Right lobe of liver (tissue), 6 donors: ENCODE measurements at places on chromosomes 4 and X. TPM values are rescaled to one million over a fixed set of nuclear protein-coding genes. Genes with fewer than 3 reads are reported as not detected.
A peak's percentile ranks its signal among the peaks of the same experiment; 100 is the strongest.

Gene KIT
- 0.43 TPM for total RNA-seq

Gene SSX2B
- total RNA-seq, result not detected

Gene SYP
- 0.39 TPM for total RNA-seq

Gene PSMD10
- 16.3 TPM for total RNA-seq

Gene MAGEB2
- not detected for total RNA-seq

Gene PLAC8
- 12.6 TPM for total RNA-seq

Gene TMEM33
- 73.1 TPM for total RNA-seq

Gene NDST3
- 1.0 TPM for total RNA-seq

Gene FOXP3
- 0.34 TPM for total RNA-seq

Gene PAGE2
- not detected for total RNA-seq

Gene PUDP
- total RNA-seq, result 11.9 TPM

Gene ENPEP
- 17.1 TPM for total RNA-seq

Gene MAP3K15
- total RNA-seq, result not detected

Gene ATOH1
- total RNA-seq, result not detected

Gene MSX1
- total RNA-seq, result 0.61 TPM

Gene XAGE1A
- not detected for total RNA-seq

GRCh38 chr4:40923316-40924095 lies 173.8 kb downstream of the NSUN7 start:
- DNase-seq, result no peak
- H3K36me3 ChIP-seq, result no peaks in the 10 kb centered on the region
- H3K4me1 ChIP-seq, result peaks cover 3% of the 10 kb centered on the region
- no peaks in the 10 kb centered on the region for H3K27me3 ChIP-seq
- no peak overlapping the region for H3K4me3 ChIP-seq

DNA sequence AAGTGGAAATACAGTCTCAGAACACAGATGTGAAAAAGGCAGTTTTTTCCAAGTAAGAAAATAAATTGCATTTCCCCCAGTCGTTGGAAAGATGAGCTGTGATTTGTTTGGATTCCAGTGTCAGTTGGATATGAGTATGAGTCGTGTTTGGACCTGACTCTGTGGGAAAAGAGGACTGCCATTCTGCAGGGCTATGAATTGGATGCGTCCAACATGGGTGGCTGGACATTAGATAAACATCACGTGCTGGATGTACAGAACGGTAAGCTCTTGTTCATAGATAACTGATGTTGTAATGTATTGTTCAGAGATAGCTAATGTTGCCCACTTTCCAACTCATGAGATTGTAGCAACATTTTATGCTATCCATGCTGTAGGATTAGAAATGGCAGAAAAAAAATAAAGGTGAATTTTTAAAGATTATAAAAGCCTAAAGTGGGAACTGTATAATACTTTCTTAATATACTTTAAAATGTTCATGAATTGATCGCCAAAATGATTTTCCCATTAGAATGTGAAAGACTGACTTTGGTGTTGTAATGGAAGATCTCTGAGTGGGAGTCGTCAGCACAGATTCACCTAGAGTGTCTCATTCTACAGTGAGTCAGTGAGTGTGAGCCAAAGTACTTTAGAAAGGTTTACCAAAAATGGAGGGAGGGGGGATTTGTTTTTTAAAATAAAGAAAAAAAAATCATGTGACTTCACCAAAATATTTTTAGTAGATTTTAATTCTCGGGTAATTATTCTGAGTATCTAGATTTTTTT lies 178.7 kb downstream of the DCTD start:
- H3K4me3 ChIP-seq, result no peak overlapping the region
- no peaks in the 10 kb centered on the region for H3K27me3 ChIP-seq
- no peaks in the 10 kb centered on the region for H3K4me1 ChIP-seq
- DNase-seq, result no peak

DNA sequence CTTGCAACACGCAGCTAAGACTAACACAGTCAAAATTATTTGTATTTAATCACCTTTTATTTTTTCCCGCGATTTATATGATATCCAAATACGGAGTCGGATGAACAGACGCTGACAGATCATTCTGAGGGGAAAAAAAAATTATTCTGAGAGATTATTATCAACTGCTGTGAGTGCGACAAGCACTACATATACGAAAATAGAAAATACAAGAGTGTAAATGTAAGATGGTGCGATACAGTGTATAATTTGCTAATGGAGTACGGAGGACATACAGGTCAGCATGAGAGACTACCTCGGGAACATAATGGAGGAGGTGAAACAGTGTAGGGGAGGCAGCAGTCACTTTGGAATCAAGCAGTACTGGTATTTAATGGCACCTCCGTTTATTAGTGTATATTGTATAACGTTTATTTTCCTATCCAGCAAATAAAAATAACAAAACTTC lies 2.8 kb upstream of the LIN54 start:
- H3K4me1 ChIP-seq, result no peaks in the 10 kb centered on the region
- no peak for DNase-seq
- H3K4me3 ChIP-seq, result peak overlapping the region; percentile 85
- H3K36me3 ChIP-seq, result no peaks in the 10 kb centered on the region
- H3K27me3 ChIP-seq, result no peaks in the 10 kb centered on the region

GRCh38 chrX:138756234-138756633 lies 44.7 kb upstream of the FGF13 start:
- no peaks in the 10 kb centered on the region for H3K36me3 ChIP-seq
- H3K4me3 ChIP-seq, result no peak overlapping the region
- H3K27me3 ChIP-seq, result peaks cover 6% of the 10 kb centered on the region
- no peak for DNase-seq
- no peak overlapping the region for H3K27ac ChIP-seq

GRCh38 chr4:5751666-5752375 lies 40.8 kb downstream of the EVC start:
- H3K4me1 ChIP-seq, result no peaks in the 10 kb centered on the region
- no peaks in the 10 kb centered on the region for H3K27me3 ChIP-seq
- no peaks in the 10 kb centered on the region for H3K36me3 ChIP-seq
- no peak for DNase-seq
- no peak overlapping the region for H3K27ac ChIP-seq

GRCh38 chrX:118251271-118251670 lies 94.6 kb upstream of the WDR44 start:
- H3K27ac ChIP-seq, result no peak overlapping the region
- H3K27me3 ChIP-seq, result no peaks in the 10 kb centered on the region
- no peak for DNase-seq
- no peaks in the 10 kb centered on the region for H3K4me1 ChIP-seq

DNA sequence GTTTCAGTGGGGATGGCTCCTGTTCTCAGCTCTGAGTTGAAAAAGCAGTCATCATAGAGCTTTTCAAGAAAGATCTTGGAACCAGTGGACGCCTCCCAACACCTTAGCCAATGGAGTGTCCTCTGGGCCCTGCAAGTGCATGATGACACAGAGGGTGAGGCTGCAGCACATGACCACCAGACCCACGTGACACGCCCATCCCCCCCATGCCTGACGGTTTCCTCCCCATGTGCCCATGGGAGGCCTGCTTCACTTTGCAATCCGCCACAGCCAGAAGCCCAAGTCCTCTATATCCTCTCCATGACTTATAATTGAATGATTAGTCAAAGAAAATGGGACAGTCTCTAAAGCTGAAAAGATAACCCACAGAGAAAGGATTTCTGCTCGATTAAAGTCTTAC lies 187.0 kb downstream of the AFAP1 start:
- no peaks in the 10 kb centered on the region for H3K4me1 ChIP-seq
- no peaks in the 10 kb centered on the region for H3K27me3 ChIP-seq
- no peaks in the 10 kb centered on the region for H3K36me3 ChIP-seq
- DNase-seq, result no peak

- no peak for DNase-seq
- no peak overlapping the region for H3K4me3 ChIP-seq
- H3K4me1 ChIP-seq, result no peaks in the 10 kb centered on the region
- no peaks in the 10 kb centered on the region for H3K36me3 ChIP-seq
- no peak overlapping the region for H3K27ac ChIP-seq
These were observed 46.8 kb downstream of the CC2D2A start for GRCh38 chr4:15516494-15516893.

- no peaks in the 10 kb centered on the region for H3K4me1 ChIP-seq
- no peak for DNase-seq
- no peaks in the 10 kb centered on the region for H3K27me3 ChIP-seq
These were observed 37.9 kb downstream of the ACOX3 start for GRCh38 chr4:8402640-8403039.

DNA sequence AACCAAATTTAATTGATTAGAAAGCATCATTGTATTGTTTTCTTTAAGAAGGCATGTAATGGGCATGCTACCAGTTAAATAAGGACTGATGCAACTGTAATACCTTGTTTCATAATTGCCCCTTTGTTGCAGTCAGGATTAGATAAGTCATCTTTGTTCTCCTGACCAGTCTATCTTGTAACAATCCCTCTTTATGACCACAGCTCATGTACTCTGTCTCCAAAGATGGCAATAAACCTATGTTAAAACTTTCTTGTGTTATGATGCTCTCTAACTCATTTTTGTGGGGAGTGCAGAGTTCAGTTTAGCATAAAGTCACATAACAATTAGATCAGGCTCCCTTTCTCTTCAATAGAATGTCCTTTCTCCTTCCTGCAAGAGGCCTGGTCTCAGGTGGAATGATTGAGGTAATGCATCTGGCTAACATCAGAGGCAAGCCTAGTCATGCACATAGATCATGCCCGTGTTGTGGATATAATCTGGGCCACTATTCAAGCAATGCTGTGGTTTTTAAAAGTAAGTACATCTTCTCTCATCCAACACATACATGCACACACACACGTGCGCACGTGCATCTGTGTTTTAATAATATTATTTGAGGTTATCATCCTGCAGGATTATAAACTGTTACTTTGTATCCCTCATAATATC lies 45.6 kb downstream of the TMEM154 start:
- no peaks in the 10 kb centered on the region for H3K4me1 ChIP-seq
- no peaks in the 10 kb centered on the region for H3K36me3 ChIP-seq
- H3K27ac ChIP-seq, result no peak overlapping the region
- DNase-seq, result no peak

DNA sequence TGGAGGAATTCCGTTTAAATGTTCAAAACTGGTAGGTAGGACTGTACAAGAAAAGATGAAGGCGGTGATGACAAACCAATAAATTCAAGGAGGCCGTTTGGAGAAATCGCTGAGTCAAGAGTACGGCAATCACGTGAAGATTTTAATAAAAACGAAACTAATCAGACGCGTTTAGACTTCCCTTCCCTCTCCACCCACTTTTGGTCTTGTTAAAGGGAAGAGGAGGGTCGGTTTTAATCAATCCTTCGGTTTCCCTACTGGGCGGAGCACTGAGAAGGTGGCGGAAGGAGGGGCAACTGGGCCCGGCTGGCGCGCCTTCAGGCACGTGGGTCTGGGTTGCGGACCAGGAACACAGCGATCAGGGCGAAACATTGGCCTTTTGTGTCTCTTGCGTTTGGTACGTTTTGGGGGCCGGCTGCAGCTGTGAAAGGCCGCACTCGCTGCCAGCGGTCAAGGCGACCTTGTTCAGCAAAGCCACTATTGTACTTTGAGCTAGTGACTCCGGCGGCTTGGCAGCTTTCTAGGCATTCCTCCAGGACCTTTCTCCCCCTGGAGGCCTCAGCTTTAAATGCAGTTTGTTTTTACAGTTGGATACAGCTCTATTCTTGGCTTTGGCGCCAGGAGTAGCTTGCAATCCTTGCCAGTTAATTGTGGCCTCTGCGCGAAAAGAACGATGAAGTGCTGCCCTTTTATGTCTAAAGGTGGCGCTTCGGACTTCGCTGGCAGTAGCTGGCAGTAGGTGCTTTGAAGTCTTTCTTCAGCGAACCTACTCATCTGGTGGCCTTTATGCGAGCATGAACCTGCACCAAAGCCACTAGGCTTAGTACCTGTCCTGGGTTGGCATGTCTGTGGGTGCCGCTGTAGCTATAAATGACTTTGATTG lies 16.8 kb upstream of the LAMP2 start:
- H3K27ac ChIP-seq, result peak overlapping the region; percentile 72
- no peaks in the 10 kb centered on the region for H3K4me1 ChIP-seq
- no peaks in the 10 kb centered on the region for H3K36me3 ChIP-seq
- no peaks in the 10 kb centered on the region for H3K27me3 ChIP-seq

DNA sequence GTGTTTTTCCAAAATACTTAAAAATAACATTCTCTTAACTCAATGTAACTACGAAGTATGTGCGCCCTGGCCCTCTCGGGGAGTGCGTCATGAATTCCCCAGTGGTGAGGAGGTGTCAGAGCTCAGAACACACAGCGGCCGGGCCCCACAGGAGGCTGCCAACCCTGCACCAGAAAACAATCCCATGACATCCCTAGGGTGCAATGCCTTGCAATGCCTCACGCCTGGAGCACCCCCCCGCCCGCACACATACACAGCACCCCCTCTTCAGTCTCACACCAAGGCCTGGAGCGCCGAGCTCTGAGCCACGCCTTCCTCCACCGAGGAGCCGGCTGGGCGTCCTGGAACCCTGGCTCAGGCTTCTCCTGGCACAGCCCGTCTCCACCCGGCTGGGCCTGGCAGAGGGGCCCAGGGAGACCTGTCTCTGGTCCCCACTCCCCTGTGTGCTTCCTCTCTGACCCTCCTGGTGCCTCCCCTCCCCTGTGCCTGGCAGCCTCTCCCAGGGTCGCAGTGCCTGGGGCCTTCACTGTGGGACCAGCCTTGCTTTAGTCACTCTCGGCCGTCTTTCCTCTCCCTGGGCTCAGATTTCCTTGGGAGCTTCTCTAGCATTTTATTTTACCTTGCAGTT lies 108.2 kb upstream of the ADRA2C start:
- H3K36me3 ChIP-seq, result no peaks in the 10 kb centered on the region
- no peak overlapping the region for H3K27ac ChIP-seq
- H3K27me3 ChIP-seq, result no peaks in the 10 kb centered on the region
- no peak overlapping the region for H3K4me3 ChIP-seq
- DNase-seq, result no peak
- H3K4me1 ChIP-seq, result no peaks in the 10 kb centered on the region

DNA sequence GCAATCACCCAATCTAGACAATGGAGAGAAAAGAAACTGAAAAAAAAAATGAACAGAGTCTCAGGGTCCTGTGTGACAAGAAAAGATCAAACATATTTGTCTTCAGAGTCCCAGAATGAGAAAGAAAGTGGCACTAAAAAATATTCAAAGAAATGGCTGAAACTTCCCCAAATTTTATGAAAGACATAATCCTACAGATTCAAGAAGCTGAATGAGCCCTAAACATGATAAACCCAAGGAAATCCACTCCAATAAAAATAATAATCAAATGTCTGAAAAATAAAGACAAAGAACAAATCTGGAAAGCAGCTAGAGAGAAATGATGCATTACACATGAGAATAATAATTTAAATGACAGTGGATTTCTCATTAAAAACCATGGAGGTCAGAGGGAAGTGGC lies 130.3 kb upstream of the CITED1 start:
- no peak overlapping the region for H3K4me3 ChIP-seq
- no peaks in the 10 kb centered on the region for H3K4me1 ChIP-seq
- no peak overlapping the region for H3K27ac ChIP-seq
- no peak for DNase-seq
- no peaks in the 10 kb centered on the region for H3K36me3 ChIP-seq
- no peaks in the 10 kb centered on the region for H3K27me3 ChIP-seq

- DNase-seq, result no peak
- no peak overlapping the region for H3K27ac ChIP-seq
- H3K4me3 ChIP-seq, result no peak overlapping the region
- H3K36me3 ChIP-seq, result peaks cover 3% of the 10 kb centered on the region
- H3K27me3 ChIP-seq, result no peaks in the 10 kb centered on the region
These were observed 11.8 kb downstream of the DGKQ start for GRCh38 chr4:961351-962230.

GRCh38 chr4:68368691-68369131 lies 18.8 kb upstream of the YTHDC1 start:
- H3K4me1 ChIP-seq, result no peaks in the 10 kb centered on the region
- no peaks in the 10 kb centered on the region for H3K27me3 ChIP-seq
- no peaks in the 10 kb centered on the region for H3K36me3 ChIP-seq
- no peak overlapping the region for H3K27ac ChIP-seq
- no peak for DNase-seq

GRCh38 chr4:7206911-7207567 lies 14.7 kb downstream of the SORCS2 start:
- no peak overlapping the region for H3K27ac ChIP-seq
- H3K36me3 ChIP-seq, result no peaks in the 10 kb centered on the region
- H3K4me3 ChIP-seq, result no peak overlapping the region
- DNase-seq, result peak; percentile 68
- H3K4me1 ChIP-seq, result no peaks in the 10 kb centered on the region
